ENCODE measurements at places on chromosomes 1 and 21.

DNA sequence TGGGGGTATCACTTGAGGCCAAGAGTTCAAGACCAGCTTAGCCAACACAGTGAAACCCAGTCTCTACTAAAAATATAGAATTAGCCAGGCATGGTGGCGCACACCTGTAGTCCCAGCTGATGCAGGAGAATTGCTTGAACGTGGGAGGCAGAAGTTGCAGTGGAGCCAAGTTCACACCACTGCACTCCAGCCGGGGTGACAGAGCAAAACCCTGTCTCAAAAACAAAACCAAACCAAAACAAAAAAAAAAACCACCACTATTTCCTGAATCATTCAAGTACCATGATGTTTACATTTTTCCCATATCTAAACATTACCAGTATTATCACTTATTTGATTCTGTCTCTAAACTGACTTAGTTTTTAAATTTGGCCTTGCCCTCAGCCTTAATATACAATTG, 29.5 kb downstream of the TUT4 start:
- DNase-seq: no peak

GRCh38 chr21:23127973-23128372, 2129.8 kb downstream of the NCAM2 start:
- DNase-seq: no peak

DNA sequence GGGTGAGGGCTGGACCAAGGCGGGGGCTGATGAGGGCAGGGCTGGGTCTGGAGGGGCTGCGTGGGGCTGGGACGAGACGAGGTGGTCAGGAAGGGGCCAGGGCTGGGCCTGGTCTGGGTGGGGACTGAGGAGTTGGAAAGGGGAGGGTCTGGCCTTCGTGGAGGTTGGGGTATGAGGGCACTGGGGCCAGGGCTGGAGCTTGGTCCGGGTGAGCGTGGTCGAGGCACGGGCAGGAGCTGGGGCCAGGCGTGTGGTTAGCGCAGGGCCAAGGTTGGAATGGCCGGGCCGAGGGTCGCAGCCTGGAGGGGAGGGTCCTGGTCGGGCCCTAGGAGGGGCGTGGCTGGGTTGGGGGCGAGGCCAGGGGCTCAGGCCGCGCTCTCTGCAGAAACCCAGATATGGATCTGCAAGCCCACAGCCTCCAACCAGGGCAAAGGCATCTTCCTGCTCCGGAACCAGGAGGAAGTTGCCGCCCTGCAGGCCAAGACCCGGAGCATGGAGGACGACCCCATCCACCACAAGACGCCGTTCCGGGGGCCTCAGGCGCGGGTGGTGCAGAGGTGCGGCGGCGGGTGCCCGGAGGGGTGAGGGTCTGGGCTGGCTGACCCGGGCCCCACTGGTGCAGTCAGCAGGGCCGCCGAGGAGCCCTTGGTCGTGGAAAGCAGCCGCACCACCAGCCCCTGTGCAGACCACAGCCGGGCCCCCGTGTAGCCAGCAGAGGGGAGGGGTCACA, 9.0 kb downstream of the TTLL10 start:
- no peak for DNase-seq

- no peak for DNase-seq
Measured at GRCh38 chr1:31750858-31751510, 13.2 kb downstream of the ADGRB2 start.

GRCh38 chr1:32362474-32363313, at the start of the genes FAM229A and TSSK3:
Gene FAM229A (minus strand): TSS chr1:32362485. CDS start chr1:32362091, 394 bp downstream.
Gene TSSK3 (plus strand): TSS chr1:32362539. CDS start chr1:32362702, 163 bp downstream.
- no peak for DNase-seq

- no peak for DNase-seq
Measured at GRCh38 chr1:39733161-39733560, 5.5 kb upstream of the PPIE start.

DNA sequence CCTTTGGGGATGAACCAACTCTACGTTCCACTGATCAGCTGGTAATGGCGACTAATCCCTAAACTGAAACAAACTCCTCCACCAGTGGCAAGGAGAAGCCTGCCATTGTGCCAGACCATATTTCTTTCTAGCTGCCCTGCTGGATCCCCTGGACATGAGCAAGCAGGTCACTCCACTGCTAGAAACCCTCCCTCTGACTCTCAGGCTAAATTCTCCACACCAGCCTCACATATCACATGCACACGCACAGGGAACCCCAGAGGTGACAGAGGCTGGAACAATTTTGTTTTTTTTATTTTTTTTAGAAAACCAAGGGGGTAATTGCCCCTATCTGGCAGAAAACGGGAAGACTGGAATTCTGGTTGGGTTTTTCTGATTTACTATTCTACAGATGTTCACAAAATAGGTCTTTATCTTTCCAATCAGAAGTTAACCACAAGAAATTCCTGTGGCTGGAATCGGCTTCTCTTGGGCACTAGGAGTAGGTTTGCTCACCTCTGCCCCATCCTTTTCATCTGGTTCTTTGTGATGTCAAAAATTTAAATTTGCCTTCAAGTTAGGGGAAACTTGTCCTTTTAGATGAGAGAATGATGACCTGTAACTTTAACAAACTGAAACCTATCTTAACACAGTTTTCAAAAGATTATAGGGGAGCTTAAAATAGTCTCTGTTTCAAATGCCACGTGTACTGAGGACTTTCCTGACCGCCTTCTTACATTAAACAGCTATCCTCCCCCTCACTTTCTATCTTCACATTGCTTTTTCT, 258.1 kb downstream of the SDCCAG8 start:
- no peak for DNase-seq

- no peak for DNase-seq
Measured at GRCh38 chr1:245997471-245998258, 509.4 kb downstream of the SMYD3 start.

GRCh38 chr1:87542697-87543096, 214.0 kb downstream of the LMO4 start:
- DNase-seq: no peak

DNA sequence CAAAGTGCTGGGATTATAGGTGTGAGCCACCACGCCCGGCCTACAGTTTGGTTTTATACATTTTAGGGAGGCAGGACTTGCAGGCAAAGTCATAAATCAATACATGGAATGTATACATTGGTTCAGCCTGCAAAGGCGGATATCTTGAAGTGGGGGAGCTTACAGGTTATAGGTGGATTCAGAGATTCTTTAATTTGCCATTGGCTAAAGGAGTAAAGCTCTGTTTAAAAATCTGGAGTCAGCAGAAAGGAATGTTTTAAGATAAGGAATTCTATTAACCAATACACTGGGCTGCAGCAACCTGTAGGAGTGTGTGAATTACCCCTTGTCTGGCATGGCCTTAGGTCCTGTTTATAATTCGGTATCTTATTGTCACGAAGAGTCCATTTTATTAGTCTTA, 57.6 kb downstream of the OPTC start:
- DNase-seq: no peak

DNA sequence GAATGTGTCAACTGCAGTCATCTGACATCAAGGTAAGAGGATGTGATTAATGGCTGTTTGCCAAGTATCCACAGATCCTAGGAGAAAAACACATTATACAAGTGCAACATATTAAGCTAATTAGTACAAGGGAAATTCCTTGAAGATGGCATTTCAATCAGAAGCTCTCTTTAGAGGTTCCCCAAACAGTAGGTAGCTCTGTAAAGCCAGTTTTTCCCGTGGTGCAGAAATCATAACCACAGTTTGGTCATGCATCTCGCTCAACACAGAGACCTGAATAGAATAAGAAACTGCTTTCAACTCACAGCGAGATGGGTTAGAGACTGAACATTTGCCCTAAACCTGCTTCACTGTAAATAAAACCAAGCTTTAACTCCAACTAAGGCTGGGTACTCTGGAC, 230.5 kb upstream of the CAMK1G start:
- DNase-seq: no peak

DNA sequence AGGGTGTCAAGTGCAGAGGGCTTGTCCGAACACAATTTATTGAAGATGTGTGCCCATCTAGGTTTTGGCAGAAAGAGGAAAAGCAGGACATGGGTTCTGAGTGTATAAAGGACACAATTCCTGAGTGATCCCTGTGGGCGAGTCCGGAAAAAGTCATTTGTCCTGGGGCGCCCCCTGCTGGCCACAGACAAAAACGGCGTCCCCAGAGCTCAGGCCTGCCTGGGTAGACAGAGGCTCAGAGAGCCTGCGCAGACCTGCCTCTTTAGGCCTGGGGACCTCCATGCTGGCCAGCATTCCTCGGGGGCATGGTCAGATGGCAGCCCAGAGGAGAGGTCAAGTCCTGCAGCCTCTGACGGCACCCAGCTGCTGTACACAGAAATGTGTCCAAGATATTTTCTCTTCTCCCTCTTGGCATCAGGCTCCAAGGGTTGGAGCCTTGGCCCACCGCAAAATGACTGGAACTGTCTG, 65.5 kb upstream of the LRP8 start:
- DNase-seq: peak; percentile 75

- no peak for DNase-seq
Measured at GRCh38 chr1:156704166-156704711, 1.1 kb downstream of the CRABP2 start.

DNA sequence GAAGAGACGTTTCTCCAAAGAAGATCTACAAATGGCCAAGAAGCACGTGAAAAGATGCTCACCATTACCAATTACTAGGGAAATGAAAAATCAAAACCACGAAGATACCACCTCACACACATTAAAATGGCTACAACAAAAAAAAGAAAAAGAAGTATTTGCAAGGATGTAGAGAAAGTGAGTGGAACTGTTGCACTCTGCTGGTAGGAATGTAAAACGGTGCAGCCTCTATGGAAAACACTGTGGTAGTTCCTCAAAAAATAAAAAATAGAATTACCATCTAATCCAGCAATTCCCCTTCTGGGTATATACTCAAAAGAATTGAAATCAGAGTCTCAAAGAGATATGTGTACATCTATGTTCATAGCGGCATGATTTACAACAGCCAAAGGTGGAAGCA, 115.4 kb upstream of the EDN2 start:
- no peak for DNase-seq

- no peak for DNase-seq
Measured at GRCh38 chr1:216779686-216780085, 56.5 kb upstream of the ESRRG start.

GRCh38 chr1:48236716-48237470, 14.4 kb downstream of the SLC5A9 start:
- no peak for DNase-seq

GRCh38 chr1:10693497-10694273, 102.8 kb downstream of the CASZ1 start:
- peak; percentile 25 for DNase-seq

- DNase-seq: no peak
Measured at GRCh38 chr1:74811436-74812179, 78.7 kb downstream of the TYW3 start.
